ENCODE measurements at places on chromosomes 16 and 17. TPM values are rescaled to one million over a fixed set of nuclear protein-coding genes. Genes with fewer than 3 reads are reported as not detected.

The TNFRSF13B gene
- not detected for total RNA-seq

The SLC2A4 gene
- 0.56 TPM for total RNA-seq

The OR4D1 gene
- not detected for total RNA-seq

The NPIPB9 gene
- total RNA-seq, result 0.51 TPM

The ENO3 gene
- total RNA-seq, result 0.56 TPM

The ANKRD40CL gene
- not detected for total RNA-seq

The TBC1D3I gene
- total RNA-seq, result not detected

The EFCAB5 gene
- total RNA-seq, result not detected

The SLFN12L gene
- not detected for total RNA-seq

The CCL14 gene
- total RNA-seq, result not detected

The YPEL2 gene
- total RNA-seq, result 1.1 TPM

The EPOP gene
- total RNA-seq, result 7.1 TPM

The KRT31 gene
- 0.05 TPM for total RNA-seq

The WNT9B gene
- not detected for total RNA-seq

The CYGB gene
- 9.9 TPM for total RNA-seq

The CCDC92B gene
- 0.07 TPM for total RNA-seq

The CLEC10A gene
- not detected for total RNA-seq

The HSD17B2 gene
- 8.4 TPM for total RNA-seq

The KRTAP4-1 gene
- not detected for total RNA-seq

The CD300LB gene
- not detected for total RNA-seq

The PRSS27 gene
- total RNA-seq, result 4.4 TPM

The EXOSC6 gene
- 25.2 TPM for total RNA-seq

The LRRC46 gene
- 0.21 TPM for total RNA-seq

The HOXB13 gene
- total RNA-seq, result not detected

The SMIM22 gene
- total RNA-seq, result 5.2 TPM

The DHX58 gene
- 3.6 TPM for total RNA-seq

The UMOD gene
- not detected for total RNA-seq

The CDH8 gene
- total RNA-seq, result 0.21 TPM

The MLX gene
- 33.7 TPM for total RNA-seq

The PLA2G10 gene
- total RNA-seq, result not detected

The COTL1 gene
- 220 TPM for total RNA-seq

The PSKH1 gene
- total RNA-seq, result 6.4 TPM

The PRSS8 gene
- total RNA-seq, result 81.1 TPM

The KRTAP3-2 gene
- not detected for total RNA-seq

The KRT24 gene
- 1.5 TPM for total RNA-seq

The PYDC1 gene
- not detected for total RNA-seq

The SEZ6 gene
- total RNA-seq, result not detected

The KRTAP4-3 gene
- not detected for total RNA-seq

The SLC5A11 gene
- total RNA-seq, result not detected

The HOXB7 gene
- not detected for total RNA-seq

The CPHXL2 gene
- not detected for total RNA-seq

The LRRC75A gene
- total RNA-seq, result not detected

The TMC7 gene
- total RNA-seq, result 1.8 TPM

The MARCHF10 gene
- not detected for total RNA-seq

The CCL4 gene
- total RNA-seq, result not detected

The FSCN2 gene
- 0.14 TPM for total RNA-seq

The ALOX12B gene
- total RNA-seq, result 3.5 TPM

The ADAT1 gene
- total RNA-seq, result 43.7 TPM

The ATXN7L3 gene
- total RNA-seq, result 53.6 TPM

The SSTR5 gene
- not detected for total RNA-seq

The TPSD1 gene
- not detected for total RNA-seq

The CCL11 gene
- total RNA-seq, result not detected

The CHD3 gene
- 79.1 TPM for total RNA-seq

The KRTAP4-4 gene
- total RNA-seq, result not detected

The SBK1 gene
- 0.09 TPM for total RNA-seq

The TNFSF13 gene
- 5.1 TPM for total RNA-seq

The RSKR gene
- 4.4 TPM for total RNA-seq

The TNK1 gene
- 13.0 TPM for total RNA-seq

All from airway epithelial cell (primary cell).